Activated T-cell treated with anti-CD3 and anti-CD28 coated beads, Interleukin-2, amount 50 U/mL, for 72 hours (primary cell): ENCODE measurements at places on chromosomes 7 and 10.
A peak's percentile ranks its signal among the peaks of the same experiment; 100 is the strongest.

GRCh38 chr7:30224511-30225062, 59.8 kb upstream of the ZNRF2 start:
- DNase-seq: no peak

- DNase-seq: no peak
Observed at GRCh38 chr7:31087351-31087750, 35.2 kb downstream of the ADCYAP1R1 start.

DNA sequence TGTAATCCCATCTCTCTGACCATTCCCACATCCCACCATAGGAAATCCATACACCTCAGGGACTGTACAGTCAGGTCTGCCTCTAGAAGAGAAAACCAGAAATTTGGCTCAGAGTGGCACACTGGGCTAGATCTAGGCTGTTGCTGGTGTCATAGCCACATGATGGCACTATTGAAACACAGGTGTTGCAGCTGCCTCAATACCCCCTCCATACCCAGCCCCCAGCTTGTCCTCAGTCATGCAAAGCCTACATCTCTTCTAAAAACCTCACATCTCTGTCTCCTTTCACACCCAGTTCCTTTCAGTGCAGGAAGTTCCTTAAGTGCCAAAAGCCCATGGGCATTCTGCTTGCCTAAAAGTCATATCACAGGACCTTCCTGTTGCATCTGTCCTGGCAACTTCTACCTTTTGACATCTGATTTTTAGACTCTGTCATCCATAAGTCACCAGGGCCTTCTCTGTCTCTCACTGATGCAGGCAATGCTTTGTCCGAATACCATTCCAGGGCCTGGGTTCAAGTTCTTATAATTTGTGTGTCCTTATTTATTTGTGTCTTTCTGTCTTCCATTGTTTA, 27.0 kb upstream of the HIBADH start:
- DNase-seq: peak; percentile 18

DNA sequence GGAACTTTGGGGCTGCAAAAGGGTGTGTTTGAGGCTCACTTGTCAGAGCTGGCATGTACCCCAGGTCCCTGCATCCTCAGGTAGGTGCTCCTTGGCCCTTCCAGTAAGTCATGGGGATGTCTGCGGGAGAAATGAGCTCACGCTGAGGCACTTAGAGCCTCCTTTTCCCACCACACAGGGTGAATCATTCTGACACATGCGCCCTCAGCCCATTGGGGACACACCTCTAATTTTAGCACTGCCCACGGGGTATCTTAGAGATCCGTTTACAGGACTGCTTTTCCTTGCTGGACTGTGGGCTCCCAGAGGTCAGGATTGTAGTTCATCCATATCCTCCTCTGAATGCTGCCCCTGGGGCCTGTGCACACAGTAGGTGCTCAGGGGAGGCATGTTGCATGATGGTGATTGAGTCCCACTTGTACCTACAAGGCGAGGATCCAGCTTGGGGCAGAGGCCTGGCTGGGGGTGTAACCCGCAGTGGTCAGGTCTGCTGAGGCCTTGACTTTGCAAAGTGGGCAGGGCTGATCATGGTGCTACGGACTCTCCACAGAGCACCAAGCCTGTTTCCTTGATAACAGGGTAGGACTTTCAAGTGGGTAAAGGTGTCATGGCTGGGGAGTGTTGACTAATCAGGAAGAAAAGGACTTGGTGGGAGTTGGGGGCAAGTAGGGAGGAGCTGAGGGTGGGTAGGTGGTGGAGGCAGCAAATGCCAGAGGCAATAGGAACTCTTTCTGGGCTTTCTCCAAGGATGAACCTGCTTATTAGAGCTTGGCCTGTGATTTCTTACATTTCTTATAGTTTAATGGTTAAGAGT, 5.8 kb downstream of the TSPAN15 start:
- no peak for DNase-seq

- no peak for DNase-seq
Observed at GRCh38 chr10:80464557-80465450, 10.7 kb downstream of the TSPAN14 start.

DNA sequence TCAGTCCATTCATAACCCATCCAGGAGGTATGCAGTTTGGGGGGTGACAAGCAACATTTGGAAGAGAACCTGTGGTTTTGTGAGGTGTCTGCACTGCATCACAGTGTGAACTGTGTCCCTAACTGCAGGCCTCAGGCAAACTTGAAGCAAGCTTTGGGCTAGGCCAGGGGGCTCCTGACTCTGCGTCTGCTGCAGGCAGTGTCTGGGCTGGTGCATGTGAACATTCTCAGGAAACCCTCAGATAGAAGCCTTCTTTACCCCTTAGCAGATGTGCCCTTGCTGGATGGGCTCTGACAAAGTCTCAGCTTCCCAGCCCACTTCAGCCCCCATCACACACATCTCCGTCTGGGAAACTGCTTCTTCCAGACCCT, 61.0 kb downstream of the VIPR2 start:
- no peak for DNase-seq

DNA sequence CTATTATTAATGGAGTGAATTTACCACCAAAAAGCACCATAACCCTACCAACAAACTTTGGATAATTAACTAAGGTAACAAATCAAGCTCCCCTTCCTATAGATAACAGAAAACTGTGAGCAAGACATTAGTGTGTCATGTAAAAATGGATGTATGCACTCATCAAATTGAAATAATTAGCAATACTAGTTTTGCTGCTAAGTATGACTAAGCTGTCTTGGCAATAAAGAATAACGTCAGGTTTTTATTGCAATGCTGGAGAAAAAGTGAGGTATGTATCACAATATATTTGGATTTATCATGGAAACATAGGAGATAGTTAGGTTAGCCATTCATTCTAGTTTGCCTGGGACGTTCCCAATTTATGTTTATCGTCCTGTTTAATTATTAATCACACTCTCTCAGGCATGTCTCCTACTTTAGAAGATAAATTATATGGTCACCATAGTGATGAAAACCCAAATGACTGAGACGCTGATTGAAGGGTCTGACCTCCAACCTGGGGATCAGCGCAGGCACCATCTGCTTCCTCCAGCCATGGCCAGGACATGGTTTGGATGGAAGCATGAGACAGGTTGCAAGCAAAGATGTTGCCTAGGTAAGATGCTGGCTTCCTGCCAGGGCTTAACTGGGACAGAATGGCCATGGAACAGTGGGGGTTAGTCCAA, 125.6 kb downstream of the FANK1 start:
- DNase-seq: no peak

- DNase-seq: no peak
Observed at GRCh38 chr10:79403441-79404230, 41.8 kb downstream of the ZCCHC24 start.

- DNase-seq: no peak
Observed at GRCh38 chr7:2641406-2642393, 9.9 kb downstream of the TTYH3 start.

- peak; percentile 74 for DNase-seq
Observed at GRCh38 chr10:110843031-110843430, 28.7 kb upstream of the PDCD4 start.

DNA sequence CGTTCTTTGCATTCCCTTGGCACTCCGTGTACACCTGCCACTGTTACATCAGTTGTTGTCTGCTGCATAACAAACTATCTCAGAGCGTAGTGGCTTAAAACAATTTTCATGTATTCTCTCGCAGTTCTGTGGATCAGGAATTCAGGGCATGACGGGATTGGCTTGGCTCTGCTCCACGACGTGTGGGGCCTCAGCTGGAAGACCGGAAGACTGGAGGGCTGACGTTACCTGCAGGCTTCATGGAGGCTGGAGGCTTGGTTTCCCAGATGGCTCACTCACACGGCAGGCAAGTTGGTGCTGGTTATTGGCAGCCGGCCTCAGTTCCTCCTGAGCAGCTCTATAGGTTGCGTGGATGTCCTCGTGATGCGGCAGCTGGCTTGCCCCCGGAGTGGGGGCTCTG, 25.5 kb downstream of the NYAP1 start:
- no peak for DNase-seq

DNA sequence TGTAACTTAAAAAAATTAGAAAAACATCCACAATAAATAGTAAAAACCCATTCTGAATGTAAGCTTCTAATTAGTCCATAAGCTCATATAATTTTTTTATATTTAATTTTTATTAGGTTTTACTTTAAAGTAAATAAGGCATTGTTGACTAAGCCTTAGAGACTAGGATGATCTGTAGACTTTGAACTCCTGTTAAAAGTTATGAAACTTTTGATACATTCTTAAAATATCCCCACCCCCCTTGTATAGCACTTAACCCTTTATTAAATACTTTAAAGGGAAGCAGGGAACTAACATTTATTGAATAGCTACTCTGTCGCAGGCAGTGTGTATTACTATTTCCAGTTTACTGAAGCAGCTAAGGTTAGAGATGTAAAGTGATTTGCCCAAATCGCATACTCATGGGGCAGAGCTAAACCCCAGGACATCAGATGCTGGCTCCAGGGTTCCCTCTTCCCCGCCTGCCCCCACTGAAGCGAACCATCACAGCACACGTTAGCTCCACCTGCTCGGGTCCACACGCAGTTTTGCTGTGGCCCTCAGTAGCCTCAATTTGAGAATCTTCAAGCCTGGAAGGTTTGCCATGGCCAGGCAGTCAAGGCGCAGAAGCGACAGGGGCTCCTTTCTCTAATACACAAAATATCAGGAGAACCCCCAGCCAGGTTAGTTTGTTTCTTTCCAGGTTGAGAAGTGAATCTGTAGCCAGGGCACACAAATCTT, 762 bp downstream of the PON1 start:
- no peak for DNase-seq

- DNase-seq: no peak
Observed at GRCh38 chr7:34016876-34017275, 111.5 kb downstream of the BMPER start.

- no peak for DNase-seq
Observed at GRCh38 chr7:158366346-158366745, 221.3 kb downstream of the PTPRN2 start.

DNA sequence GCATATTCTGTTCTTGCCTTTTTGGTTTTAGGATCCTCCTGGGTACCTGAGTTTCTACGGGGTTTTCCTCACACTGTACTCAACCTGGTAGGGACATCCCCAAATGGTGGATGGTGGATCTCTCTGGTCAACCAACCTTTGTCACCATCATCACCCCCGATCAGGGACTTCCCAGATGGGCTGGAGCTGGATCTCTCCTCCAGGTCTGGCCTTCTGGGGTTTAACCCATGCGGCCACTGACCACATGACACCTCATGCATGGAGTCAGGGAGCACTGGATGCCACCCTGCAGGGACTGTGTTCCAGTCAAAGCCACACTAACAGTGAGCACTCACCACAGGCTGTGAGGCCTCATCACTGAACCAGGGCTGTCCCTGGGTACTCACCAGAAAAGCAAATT, 80.0 kb downstream of the CELF2 start:
- DNase-seq: peak; percentile 40

GRCh38 chr10:5089865-5090264, 4.3 kb upstream of the AKR1C3 start:
- peak; percentile 4 for DNase-seq

DNA sequence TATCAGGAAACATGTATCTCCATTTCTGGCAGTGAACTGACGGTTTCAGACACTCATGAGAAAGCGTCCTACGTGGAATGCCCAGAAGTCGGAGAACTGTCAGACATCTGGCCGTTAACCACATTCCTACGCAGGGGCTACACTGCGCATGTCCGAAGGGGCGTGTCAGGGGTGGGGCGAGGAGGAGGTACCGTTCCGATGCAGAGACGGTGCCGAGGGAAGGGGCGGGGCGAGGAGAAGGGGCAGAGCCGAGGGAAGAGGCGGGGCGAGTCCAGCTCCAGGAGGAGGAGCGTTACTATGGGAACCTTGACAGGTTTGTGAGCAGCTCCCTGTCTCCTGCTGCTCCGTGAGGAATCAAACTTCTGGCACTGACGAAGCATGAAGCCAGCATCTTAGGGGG, 366.9 kb upstream of the NUPR2 start:
- DNase-seq: no peak

- peak; percentile 18 for DNase-seq
Observed at GRCh38 chr10:35259769-35260397, 76.4 kb upstream of the CCNY start.

- no peak for DNase-seq
Observed at GRCh38 chr10:110392868-110393740, 88.4 kb upstream of the SMNDC1 start.

DNA sequence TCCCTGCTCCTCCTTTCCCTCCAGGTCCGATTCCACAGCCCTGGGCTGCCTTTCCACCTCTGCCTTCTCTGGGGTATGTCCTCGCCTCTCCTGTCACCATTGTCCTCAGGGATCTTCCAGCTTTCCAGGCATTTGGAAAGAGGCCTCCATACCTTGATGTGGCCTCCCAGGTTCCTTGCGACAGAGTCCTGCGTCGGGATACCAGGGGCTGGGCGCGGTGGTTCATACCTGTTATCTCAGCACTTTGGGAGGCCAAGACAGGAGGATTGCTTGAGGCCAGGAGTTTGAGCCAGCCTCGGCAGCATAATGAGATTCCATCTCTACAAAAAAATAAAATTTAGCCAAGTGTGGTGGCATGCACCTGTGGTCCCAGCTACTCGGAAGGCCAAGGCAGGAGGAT, 171.1 kb downstream of the CUX1 start:
- DNase-seq: no peak

DNA sequence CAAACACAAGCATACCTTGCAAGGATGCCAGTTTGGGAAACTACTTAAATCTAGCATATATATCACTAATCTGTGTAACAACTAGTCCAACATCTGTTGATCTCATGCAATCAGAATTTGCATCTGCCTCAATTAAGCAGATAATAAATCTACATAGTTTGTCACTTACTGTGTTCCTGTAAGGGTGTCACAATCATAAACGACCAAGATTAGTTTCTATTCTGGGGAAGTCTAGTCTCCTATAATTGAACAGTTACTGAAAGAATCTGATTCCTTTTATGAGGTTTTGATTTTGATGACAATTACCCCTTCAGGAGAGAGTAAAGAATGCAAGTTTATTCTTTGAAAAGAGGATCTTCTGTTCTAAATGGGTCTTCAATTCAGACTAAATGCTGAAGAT, 85.5 kb upstream of the LRRN3 start:
- DNase-seq: no peak

- no peak for DNase-seq
Observed at GRCh38 chr7:131090886-131091692, 236.6 kb upstream of the MKLN1 start.

GRCh38 chr10:123994417-123995081, 98.8 kb downstream of the CHST15 start:
- DNase-seq: peak; percentile 80

DNA sequence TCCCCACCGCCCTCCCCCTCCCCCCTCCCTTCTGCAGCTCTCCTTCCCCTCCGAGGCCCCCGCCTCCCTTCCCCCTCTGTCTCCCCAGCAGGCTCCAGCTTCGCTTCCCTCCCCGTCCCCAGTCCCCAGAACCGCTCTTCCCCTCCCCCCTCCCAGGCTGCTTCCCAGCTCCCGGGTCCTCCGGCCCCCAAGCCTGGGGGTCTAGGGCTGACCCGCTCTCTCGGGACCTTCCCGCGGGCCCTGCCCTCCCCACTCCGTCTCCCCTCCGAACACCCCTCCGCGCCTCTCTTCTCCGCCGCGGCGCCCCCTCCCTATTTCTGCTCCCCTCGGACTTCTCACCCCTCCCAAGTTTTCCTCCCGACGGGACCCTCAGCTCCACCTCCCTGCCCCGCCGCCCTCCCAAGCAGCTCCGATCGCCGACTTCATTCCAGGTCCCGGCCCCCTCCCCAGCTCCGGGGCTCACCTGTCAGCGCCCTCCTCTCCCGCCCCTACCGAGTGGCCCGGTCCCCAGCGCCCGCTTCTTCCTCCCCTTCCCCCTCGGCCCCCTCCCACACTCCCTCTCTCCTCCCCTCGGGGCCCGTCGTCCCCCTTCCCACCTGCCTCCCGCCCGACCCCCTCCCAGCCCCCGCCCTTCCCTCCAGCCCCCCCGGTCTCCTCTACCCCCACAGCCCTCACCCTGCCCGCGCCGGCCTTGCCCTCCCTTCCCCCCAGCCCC, 990 bp downstream of the ZNF467 start:
- DNase-seq: peak; percentile 28
